ENCODE measurements at places on chromosomes 4 and X.
A peak's percentile ranks its signal among the peaks of the same experiment; 100 is the strongest.

DNA sequence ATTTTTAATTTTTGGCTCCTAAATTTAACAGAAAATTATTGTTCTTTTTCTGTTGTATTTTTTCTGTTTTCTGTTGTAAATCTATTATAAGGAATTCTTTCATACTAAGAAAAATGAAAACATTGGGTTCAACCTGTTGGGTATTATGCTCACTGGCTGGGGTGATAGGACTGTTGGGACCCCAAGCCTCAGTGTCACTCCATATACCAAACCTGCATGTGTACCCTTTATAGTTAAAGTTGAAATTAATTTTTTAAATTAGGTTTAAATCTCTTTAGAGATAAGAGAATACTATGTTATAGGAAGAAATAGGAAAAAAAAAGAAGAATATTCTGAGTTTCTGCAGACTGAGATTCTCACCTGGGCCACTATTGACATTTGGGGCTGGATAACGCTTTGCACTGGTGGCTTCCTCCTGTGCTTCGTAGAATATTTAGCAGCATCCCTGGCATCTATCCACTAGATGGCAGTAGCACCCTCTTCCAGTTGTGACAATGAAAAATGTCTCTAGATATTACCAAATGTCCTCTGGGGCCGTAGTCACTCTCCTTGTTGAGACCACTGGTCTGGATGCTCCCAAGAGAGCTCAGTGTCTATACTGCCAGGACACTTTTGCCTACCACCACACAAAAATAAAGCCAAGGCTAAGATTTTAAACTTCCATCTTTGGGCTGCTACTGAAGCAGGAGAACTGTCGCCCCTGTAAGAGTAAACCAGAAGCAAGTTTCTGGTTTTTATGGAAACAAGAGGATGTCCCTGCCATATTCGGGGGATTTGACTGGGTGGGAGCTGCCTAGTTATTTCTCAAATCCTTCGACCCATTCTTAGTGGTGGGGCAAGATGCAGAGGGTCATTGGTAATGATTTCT lies 22.4 kb upstream of the CLTRN start:
- DNase-seq = peak; percentile 29

DNA sequence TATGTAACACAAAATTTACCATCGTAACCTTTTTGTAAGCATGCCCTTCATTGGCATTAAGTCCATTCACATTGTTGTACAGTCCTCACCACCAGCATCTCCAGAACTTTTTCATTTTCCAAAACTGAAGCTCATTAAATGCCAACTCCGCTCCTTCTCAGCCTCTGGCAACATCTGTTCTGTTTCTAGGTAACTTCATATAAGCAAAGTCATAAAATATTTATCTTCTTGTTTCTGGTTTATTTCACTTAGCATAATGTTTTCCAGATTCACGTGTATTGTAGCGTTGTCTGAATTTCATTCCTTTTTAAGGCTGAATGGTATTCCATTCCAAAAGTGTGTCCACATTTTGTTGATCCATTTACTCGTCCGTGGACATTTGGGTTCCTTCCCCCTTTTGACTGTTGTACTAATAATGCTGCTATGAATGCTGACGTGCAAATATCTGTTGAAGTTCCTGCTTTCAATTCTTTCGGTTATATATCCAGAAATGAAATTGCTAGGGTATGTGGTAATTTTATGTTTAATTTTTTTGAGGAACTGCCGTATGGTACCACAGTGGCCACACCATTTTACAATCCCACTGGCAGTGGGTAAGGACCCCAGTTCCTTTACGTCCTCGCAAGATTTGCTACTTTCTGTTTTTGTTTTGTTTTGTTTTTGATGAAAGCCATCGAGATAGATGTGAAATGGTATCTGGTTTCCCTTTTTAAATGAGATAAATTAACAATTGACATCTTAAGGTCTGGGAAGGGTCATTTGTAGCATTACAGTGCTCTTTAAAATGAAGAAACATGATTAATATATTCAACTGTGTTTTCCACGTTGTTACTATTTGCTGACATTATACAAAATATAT lies 63.4 kb downstream of the PTTG2 start:
- DNase-seq = no peak

GRCh38 chr4:85420831-85421230 lies 54.1 kb upstream of the ARHGAP24 start:
- DNase-seq = no peak

- no peak for DNase-seq
These were observed 19.2 kb downstream of the MEPE start for GRCh38 chr4:87851953-87852352.

- no peak for DNase-seq
These were observed 76.4 kb downstream of the EGF start for GRCh38 chr4:109989044-109989443.

DNA sequence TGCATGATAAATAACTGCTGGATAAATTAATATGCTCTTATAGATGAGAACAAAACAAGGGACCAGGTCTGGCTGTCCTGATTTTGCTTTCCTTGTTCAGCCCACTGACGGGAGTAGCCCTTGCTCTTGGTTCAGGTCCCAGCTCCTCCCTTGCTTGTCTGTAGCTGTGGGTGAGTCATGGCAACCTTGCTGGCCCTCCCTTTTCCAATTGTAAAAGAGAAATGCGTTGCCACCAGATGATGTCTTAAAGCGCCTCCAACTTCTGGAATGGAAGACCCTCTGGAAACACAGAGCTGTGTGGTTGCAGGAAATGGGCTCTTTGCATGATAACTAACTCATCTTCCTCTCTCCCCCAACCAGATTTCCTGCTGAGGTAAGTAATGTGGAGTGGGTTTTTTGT lies 171.4 kb downstream of the AASDH start:
- DNase-seq = no peak

- DNase-seq = peak; percentile 15
These were observed 126.7 kb downstream of the RBM47 start for GRCh38 chr4:40502934-40503333.

DNA sequence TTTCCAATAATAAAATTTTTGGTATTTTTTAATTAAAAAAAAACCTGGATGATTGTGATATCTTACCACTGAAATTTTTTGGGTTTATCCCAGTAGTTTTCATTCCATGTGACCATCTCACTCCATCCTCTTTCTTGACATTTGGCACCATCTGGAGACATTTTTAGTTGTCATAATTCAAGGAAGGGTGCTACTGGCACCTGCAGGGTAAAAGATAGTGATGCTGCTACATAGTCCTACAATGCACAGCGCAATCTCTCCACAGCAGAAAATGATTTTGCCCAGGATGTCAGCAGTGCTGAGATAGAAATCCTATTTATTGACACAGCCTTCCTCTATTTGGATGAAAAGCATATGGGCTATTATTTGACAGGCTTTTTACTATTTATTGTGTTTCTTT lies 79.3 kb downstream of the RBPJ start:
- DNase-seq = no peak

- DNase-seq = no peak
These were observed 44.9 kb downstream of the CCNG2 start for GRCh38 chr4:77201857-77202256.

DNA sequence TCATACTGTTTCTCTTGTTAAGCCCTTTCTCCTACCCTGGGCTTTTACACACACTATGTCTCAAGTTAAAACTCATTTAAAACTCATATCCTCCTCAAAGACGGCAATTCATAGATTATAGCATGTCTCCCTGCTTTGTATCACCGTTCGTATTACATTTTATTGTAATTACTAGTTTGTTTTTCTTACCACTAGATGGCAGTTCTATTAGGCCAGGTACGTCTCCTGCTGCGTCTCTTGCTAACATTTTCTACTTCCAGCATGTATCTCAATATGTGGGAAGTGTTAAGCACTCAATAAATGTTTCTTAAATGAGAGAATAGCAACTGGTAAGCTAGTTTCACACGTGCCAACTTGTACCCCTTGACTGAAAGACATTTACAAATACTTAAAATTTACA lies 450.3 kb upstream of the PCDH7 start:
- DNase-seq = no peak

GRCh38 chrX:150421816-150422215 lies 58.7 kb downstream of the MAMLD1 start:
- no peak for DNase-seq

DNA sequence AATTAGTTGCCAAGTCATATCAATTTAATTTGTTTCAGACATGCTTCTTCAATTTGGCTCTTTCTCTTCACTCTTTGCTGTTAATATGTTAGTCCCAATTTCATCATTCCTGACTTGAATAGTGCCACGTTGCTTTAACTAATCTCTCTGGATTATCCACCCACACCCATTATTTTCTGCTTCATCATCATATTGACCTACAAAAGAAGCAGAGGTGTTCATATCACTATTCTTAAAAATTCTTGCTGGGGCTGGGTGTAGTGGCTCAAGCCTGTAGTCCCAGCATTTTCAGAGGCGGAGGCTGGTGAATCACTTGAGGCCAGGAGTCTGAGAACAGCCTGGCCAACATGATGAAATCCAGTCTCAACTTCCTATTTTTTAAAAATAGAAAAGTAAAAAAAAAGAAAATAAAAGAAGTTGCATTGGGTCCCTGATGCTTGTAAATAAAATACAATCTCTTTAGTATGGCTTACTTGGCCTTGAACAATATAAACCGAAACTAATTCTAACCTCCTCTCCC lies 65.7 kb upstream of the KCNIP4 start:
- DNase-seq = no peak

Data from CD4-positive, alpha-beta T cell (primary cell).